ENCODE measurements at places on chromosomes 5 and 9.

GRCh38 chr9:6739218-6739617, 18.6 kb upstream of the KDM4C start:
- no peak for DNase-seq

DNA sequence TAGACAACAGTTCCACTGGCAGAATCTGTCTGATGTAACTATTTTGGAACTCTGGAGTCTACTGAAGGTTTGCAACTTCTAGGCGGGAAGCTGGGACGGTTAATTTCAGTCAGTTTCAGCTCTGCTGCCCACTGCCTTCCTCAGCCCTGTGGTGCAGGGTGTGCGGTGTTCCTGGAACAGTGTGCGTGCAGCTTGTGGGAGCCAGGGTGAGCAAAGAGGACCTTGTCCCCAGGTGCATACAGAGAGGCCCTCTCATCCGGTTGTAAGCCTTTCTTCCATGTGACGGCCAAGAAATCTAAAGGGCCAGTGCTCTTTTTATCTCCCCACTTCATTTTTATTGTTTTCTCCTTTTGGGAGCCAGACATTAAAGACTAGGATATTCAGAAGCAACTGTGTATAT, 114.6 kb downstream of the EHMT1 start:
- no peak for DNase-seq

- no peak for DNase-seq
Observed at GRCh38 chr5:58804291-58804690, 221.4 kb downstream of the RAB3C start.

DNA sequence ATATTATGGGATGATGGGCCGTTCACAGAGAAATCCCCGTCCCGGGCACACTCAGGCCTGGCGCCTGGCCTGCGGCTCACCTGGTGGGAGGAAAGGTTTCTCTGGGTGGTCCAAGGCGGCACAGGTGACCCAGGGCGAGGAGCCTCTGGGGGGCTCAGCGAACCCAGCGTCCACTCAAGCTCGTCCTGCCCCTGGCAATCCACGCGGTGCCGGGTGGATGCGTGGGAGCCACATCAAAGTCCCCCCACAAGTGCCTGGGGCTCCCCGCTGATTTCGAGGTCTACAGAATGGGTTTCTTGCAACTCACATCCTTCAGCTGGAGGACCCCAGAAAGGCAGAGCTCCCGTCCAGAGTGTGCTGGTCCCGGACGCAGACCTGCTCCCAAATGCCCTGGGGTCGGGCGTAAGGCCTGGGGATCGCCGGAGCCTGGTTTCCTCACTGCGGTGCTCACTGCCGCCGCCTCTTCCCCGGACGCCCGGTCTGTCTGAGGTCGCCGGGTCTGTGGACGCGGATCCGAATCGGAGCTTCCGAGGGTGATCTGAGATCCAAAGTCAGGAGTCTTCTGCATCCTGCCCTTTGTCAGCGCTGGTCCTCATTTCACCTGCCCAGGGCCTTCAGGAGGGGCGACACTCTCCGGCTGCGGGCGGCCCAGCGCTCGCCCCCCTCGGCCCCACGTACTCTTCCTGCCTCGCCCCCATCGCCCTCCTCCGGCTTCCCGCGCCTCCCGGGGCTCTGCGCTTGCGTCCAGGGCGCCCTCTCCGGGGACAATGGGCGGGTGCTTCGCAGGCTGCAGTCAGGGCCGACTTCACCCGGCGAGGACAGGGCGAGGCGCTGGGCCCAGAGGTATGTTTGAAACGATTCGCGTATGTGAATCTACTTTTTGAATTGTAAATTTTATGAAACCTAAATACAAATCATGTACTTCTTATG, 20.0 kb upstream of the RUFY1 start:
- peak; percentile 17 for DNase-seq

DNA sequence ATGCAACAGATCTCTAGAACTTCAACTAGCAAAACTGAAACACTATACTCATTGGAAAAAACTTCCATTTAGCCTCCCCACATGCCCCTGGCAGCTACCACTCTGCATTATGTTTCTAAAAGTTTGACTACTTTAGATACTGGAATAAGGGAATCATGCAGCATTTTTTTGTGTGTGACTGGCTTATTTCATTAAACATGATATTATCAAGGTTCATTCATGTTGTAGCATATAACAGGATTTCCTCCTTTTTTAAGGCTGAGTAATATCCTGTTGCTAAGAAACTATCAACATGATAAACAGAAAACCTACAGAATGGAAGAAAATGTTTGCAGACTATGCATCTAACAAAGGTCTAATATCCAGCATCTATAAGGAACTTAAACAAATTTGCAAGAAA, 597.9 kb downstream of the DMRTA1 start:
- DNase-seq: no peak

- DNase-seq: no peak
Observed at GRCh38 chr9:120775859-120776258, 17.4 kb downstream of the FBXW2 start.

- DNase-seq: no peak
Observed at GRCh38 chr5:1017056-1017455, 8.5 kb downstream of the NKD2 start.

DNA sequence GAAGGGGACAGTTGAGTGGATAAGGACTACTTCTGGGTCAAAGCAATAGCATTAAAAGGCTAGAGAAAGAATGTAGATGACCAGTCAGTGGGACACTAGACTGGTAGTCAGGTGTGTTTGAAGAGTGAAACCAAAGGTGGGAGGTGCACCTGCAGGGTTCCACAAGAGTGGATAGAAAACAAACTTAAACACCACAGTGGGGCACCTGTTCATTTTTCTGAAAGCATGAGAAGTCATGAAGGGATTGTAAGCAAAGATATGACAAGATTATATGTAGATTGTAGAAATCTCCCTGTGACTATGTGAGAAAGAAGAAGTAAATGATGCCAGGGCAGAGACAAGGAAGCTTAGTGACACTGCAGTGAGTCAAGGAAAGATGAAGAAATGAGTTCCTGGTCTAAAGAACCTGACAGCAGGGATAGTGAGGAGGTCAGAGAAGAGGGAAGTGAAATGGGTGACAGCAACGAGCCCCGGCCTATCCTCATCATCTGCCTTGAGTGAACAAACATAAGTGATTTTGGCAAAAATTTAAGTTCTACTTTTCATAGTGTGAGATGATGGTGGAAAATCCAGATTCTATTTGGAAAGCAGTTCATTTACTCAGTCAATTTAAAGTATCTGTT, 296.9 kb downstream of the TLE4 start:
- no peak for DNase-seq

DNA sequence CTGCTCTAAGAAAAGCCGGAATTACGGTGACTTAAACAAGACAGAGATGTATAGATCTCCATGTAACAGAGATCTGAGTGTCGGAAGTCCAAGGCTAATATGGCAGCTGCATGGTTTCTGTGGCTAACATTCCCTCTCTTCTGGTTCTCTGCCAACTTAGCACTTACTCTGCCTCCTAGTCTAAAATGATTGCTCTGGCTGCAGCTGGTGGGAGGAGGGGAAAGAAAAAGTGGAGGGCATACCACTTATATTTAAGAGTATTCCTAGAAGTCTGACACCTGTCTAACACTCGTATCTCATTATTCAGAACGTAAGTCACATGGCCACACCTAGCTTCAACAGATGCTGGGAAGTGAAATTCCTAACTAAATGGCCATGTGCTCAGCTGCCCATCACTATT, 551.5 kb upstream of the TLE4 start:
- DNase-seq: no peak

DNA sequence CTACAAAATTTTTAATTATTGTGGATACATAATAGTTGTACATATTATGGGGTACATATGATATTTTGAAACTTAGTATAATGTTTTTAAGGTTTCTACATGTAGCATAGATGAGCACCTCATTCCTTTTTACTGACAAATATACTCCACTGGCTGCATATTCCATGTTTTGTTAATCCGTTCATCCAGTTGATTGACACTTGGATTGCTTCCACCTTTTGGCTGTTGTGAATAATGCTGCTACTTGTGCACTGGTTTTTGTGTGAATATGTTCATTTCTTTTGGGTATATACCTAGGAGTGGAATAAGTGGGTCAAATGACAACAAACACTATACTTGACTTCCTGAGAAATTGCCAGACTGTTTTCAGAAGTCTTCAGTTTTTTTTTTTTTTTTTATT, 2.8 kb upstream of the ENTREP1 start:
- DNase-seq: no peak

DNA sequence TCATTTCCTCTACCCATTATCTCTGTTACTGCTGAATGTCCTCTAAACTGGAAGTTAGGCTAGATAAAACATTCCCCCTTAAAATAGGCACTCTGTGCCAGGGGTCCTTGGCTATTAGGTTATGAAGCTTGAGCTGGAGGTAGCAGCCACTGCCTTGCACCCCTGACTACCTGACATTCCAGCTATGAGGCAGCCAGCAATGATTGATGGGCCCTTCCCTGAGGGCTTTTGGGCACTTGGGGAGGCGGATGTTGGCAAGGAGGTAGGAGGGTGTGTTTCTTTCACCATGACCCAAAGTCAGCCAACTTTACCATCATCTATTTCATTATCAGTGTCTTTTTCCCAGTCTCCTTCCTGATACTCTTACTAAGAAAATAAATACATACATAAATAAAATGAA, 17.1 kb downstream of the TARS1 start:
- no peak for DNase-seq

- DNase-seq: no peak
Observed at GRCh38 chr5:157745041-157745456, 1.5 kb downstream of the LSM11 start.

DNA sequence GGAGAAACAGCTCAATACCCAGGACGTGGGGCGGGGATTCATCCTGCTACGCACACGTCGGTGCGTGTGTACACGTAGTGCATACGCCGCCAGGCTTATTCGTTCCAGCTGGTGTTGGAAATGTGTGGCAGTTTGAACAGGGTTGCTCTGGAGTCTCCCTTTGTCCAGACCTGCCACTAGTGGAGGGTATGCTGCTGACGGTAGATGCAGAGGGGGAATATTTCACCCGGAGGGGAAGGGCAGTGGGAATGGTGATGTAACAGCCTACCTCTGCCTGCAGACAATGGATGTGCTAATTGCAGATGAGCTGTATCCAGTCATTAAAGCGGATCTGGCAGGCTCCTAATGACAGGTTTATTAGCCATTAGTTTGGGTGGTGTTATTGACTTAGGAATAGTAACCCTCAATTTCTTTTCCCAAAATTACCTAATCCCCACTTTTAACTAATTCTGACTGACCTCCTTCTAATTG, 142.7 kb downstream of the PAX5 start:
- DNase-seq: no peak

- DNase-seq: no peak
Observed at GRCh38 chr5:165134155-165134554, 1628.7 kb downstream of the MAT2B start.

DNA sequence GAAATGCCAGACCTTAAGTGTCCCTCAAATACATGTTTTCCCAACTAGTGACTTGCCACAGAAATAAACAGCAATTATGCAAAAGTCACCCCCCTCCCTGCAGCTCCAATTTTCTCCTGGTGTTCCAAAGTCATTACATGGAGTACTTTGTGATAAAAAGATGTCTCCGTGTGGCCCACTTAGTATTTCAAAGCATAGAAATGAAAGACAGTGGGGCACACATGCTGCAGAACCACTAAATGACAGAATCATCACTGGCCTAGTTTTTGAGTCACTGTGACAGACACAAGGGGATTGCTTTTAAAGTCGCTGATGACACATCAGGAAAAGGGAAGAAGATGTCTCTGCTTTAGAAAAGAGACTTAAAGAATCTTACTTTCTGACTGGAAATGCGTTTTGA, 323.4 kb downstream of the PSAT1 start:
- no peak for DNase-seq

DNA sequence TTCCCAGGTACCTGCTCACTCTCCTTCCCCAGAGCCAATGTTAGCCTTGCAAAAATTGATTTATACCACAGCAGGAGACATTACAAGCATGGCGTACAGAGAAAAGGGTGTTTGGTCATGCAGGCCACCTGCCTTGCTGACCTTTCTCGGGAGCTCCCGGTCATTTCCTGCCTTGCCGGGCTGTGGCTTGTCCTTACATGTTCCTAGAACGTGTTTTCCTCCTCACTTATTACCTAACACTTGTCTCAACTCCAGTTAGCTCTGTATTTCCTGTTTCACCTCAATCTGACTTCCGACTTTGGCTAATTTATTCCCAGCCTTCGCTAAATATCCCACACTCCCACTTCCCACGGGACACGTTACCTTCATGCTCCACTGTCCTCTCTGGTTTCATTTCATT, 282.5 kb downstream of the ICE1 start:
- DNase-seq: no peak

GRCh38 chr9:117073539-117074341, 341.1 kb downstream of the ASTN2 start:
- DNase-seq: no peak

GRCh38 chr9:86353655-86354010, 577 bp downstream of the TUT7 start:
- no peak for DNase-seq

DNA sequence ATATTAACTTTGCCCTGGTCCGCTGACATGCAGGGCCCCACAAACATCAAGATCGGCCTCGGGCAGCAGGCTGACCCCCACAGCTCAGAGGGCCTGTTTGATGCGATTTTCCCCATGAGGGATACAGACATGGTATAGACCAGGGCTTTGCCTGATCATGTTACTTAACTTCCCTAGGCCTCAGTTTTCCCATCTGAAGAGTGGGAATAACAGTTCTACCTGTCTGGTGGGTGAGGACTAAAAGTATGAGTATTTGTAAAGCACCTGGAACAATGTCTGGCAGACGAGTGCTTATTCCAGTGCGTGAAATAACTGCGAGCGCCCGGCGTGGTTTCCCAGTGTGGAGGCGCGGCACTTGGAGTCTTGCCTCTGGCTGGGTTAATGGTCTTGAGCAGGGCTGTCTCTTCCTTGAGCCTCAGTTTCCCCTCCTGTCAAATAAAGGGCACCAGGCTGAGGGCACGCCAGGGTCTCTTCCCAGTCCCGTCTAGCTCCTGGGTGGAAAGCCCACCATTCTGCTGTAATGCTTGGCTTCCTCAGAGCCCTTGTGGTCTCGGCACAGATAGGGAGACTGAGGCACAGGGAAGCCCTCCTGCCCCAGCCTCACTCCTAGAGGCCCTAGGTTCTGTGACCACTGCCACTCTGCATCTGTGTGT, 47.2 kb downstream of the ASS1 start:
- DNase-seq: no peak

DNA sequence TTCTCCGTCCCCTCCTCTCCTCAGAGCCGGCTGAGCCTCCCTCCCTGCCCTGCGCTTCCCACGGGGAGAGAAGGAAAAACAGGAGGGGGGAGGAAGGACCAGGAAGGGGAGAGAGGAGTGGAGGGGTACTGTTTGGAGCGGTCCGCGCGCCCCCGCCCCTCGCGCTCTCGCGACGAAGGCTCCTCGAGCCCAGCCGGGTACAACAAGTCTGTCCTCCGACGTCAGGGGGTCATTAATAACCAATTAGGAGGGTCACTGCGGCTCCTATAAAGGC, 480 bp upstream of the PRDM12 start:
- DNase-seq: no peak

GRCh38 chr9:36063804-36064447, 27.2 kb downstream of the RECK start:
- no peak for DNase-seq

DNA sequence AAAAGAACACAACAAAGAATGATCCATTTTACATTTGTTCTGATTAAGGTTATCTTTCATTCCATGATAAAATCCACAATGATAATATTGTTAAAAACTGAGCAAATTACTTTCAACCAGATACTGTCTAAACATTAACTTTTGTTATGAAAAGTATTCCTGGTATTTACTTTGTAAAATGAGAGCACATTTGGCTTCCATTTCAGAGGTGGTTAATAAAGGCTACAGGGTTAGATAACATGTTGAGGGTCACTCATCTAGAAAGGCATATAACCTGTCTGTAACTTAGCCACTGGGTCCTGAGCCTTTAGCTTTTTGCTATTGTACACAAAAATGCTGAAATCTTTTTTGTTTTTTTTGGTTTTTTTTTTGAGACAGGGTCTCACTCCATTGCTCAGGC, 99.3 kb downstream of the ANXA2R start:
- DNase-seq: no peak

Measured in activated CD4-positive, CD25-positive, alpha-beta regulatory T cell (primary cell).